IMR-90 (cell line): ENCODE measurements at places on chromosomes 1 and 21. TPM values are rescaled to one million over a fixed set of nuclear protein-coding genes. Genes with fewer than 3 reads are reported as not detected.

MROH9 gene
- total RNA-seq, result not detected in 2 replicates

DNA sequence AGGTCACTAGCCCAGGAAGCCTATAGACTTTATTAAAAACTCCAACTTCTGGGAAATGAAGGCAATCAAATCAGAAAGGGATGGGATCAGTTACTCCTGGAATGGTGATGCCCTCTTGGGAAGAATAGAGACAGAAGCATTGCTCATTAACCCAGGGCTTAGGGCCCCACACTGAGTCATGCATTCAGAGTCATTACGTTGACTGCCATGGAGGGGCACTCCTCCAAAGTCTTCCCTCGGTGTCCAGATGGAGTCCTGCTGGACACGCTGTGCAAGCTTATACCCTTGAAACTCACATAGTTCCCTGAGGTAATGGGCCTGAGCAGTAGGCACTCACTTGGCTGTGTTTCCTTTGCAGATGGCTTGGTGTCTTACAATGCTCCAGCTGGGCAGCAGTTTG lies 35.2 kb upstream of the HSD17B7 start:
- no peak for DNase-seq

NSUN4 gene
- total RNA-seq, result 10.9 and 11.9 TPM in 2 replicates

DNA sequence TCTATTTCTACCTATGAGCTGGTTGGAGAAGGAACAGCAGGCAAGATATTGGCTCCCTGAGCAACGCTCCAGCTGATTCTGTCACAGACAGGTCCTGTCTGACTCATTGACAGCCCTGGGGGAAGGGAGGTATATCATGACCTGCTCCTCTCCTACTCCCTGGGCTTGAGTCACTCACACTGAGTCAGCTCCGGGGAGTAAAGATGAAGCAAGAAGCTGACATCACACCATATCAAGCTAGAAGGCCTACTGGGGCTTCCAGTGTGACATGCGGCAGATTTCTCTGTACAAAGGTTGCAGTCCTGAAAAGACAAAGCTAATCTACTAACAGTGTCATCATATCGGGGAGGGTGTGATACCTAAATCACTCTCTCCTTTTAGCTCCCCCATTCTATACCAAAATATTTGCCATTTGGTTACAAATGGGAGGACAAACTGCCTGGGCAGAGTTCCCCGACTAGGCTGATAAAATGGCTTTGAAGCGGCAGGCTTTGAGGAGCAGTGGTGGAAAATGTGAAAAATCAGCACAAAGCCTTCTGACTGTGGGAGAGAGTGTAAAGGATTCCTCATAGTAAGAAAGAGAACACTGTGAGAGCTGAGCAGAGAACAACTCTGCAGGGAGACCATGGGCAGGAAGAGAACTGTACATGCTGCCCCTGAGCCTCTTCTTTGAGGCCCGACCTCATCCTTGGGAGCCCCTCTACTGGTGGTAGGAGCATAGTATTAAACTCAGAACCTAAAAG lies 15.5 kb downstream of the PI4KB start:
- peak; percentile 100 for DNase-seq

DNA sequence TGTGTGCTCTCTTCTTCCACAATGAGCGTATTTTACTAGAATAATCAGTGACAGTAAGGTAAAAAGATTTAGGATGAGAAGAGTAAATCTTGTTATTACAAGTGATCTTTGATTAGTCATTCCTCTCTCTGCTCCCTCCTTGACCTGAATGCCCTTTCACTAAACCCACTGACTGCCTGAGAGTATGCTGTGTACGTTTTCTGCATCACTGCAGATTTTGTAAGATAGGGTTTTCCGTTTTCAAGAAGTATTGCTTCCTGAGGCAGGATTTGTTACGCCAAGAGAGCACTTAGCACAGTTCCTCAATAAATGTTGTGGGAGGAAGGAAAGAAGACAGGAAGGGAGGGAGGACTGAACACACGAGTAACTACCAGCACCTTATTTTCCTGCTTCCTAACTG lies 7.7 kb upstream of the LAMB3 start:
- peak; percentile 46 for DNase-seq

- DNase-seq, result no peak
Measured at GRCh38 chr1:113800487-113800886, 11.8 kb downstream of the RSBN1 start.

GRCh38 chr1:200905411-200906052 lies 10.8 kb downstream of the INAVA start:
- no peak for DNase-seq

DNA sequence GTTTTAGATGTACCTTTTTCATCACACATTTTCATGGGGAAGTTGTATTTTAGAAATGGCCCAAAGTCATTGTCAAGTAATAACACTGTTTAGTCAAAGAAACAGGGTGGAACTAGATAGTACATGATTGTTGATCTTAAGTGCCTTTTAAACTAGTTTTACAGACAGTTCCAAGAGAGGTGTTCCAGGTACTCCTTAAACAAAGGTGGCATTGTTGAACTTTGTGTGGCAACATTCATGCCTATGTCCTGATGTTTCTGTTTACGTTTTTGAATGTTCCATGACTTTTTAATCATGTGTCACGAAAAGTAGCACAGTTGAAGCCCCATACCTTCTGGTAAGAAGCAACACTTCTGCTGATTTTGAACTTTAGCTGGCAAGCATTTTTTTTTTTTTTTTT lies 9.1 kb upstream of the SH3D21 start:
- no peak for DNase-seq
